ENCODE measurements at places on chromosomes 7 and 10.

- DNase-seq = no peak
Measured at GRCh38 chr10:70952921-70953320, 64.6 kb upstream of the PCBD1 start.

- DNase-seq = no peak
Measured at GRCh38 chr10:87177-88080, 38.3 kb upstream of the TUBB8 start.

GRCh38 chr10:121591186-121591585 lies 7.1 kb downstream of the FGFR2 start:
- DNase-seq = no peak

DNA sequence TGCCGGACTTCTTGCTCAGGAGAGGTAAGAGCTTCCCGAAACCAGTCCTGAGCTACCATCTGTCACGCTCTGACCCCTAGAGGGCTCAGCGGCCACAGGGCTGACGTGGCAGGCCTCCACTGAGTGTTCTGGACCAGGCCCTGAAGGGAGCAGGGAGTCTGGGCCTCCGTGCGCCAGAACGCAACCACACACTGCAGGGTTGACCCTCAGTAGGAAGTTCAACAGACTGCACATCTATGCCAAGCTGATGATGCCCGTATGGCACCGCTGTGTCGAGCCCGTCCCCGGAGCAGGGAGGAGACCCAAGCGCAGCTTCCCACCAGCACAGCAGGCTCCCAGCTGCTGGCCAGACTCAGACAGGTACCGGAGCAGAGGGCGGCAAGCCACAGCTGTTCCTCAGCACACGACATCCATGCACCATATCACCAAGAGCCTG lies 39.2 kb downstream of the CAMK2B start:
- no peak for DNase-seq

DNA sequence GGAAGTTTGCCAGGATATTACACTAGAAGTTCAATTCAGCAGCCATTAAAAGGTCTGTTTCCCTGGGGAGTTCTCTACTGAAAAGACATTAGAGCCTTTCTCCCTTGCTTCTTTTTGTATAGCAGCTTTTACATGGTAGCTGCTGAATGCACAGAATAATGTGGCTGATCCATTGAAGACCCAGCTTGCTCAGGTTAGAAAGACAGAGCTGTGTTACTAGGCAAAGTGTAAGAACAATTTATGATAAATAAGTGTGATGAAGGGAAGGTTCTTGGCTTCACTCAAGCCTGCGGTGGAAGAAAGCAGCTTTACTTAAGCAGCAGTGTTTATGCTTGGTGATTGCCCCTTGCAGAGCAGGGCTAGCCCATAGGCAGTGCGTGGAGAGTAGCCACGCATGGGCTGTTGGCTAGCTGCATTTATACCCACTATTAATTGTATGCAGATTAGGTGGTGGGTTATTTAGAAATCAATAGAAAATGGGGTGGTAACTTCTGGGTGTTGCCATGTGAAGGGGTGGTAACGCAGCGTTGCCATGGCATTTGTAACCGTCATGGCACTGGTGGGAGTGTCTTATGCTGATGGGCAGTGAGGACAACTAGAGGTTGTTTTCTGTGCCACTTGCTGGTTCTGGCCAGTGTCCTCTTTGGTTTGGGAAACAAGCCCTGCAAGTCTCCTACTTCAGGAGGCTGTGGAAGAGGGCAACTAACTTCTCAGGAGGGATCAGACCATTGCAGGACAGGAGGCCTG lies 942.9 kb downstream of the NRG3 start:
- no peak for DNase-seq

- DNase-seq = no peak
Measured at GRCh38 chr7:114102131-114102530, 183.3 kb upstream of the PPP1R3A start.

- DNase-seq = no peak
Measured at GRCh38 chr10:112532189-112532588, 85.2 kb downstream of the VTI1A start.

GRCh38 chr7:23864973-23865372 lies 155.0 kb downstream of the STK31 start:
- peak; percentile 14 for DNase-seq

DNA sequence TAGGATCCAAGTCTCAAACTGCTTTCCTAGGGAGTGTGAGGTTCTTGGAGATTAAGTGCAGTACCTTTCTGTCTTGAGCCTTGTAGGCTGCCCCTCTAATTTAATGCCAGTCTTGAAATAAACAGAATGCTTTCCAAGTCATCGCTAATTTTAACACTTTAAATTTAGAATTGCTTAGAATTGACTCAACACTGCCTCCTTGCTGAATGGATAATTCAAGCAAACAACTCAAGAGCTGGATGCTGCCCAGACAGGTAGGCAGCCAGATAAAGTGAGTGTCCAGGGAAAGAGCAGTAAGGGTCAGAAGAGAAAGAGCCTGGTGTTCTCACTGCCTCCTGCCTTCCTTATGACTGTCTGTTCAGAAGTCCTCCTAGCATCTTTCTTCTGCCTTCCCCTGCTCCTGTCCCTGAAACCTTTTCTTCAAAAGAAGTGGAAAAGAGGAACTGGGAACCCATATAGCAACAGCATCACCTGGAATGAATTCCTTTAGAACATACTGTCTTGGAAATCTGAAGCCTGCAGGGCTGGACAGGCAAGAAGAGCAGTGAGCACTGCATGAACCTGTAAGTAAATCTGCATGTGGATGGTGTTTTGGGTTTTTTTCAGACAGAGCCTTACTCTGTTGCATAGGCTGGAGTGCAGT lies 3.1 kb upstream of the GOT1 start:
- DNase-seq = no peak

- DNase-seq = no peak
Measured at GRCh38 chr10:69955897-69956740, 96.5 kb upstream of the MACROH2A2 start.

- no peak for DNase-seq
Measured at GRCh38 chr10:91891125-91892001, 17.9 kb downstream of the FGFBP3 start.

DNA sequence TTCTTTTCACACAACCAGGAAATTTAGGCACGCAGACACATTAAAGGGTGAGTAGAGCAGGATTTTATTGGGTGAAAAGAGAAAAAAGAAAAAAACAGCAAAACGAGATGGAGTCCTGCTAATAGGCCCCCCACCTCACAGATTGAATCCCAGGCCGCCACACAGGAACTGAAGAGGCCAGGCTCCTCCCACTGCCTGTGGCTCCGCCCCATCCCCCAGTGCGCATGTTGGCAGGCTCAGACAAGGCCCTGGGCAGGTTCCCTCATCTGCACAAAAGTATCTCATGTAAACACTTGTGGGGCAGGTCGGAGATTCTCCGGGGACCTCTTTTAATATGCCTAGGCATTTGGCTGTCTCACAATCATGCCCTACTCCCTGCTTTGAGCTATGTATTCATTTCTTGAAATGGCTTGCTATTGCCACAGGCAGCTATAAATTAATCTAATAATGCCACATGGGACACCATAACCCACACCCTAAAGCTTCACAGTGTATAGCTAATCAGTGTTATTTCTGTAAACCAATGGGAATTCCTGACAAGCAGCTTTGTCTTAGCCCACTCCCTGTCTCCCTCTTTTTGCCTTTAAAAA lies 76.2 kb upstream of the KIF5B start:
- no peak for DNase-seq

GRCh38 chr10:127210936-127211466 lies 14.6 kb upstream of the INSYN2A start:
- DNase-seq = no peak

DNA sequence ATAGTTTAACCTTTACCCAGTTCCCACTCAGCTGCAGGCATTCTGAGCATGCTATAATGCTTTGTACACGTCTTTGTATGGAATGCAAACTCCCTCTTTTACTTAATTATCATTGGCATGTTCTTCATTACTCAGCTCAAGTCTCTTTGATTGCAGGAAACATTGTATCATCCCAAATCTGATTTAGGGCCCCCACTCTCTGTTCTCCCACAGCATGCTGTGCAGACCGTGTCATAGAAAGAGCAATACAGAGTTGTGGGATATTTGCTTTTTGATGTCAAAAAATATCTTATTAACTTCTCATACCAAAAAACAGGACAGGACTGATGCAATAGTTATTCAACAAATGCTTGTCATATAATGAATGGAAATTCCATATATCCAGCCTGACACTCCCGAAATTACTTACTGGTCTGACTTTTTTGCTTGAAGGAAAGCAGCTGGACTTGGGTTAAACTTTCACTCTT lies 1081.5 kb upstream of the C7orf33 start:
- DNase-seq = peak; percentile 15

- DNase-seq = no peak
Measured at GRCh38 chr10:3564346-3565002, 220.5 kb downstream of the KLF6 start.

- no peak for DNase-seq
Measured at GRCh38 chr10:126169899-126170298, 218.4 kb downstream of the ADAM12 start.

- DNase-seq = no peak
Measured at GRCh38 chr10:103884681-103885139, 29.3 kb upstream of the SH3PXD2A start.

DNA sequence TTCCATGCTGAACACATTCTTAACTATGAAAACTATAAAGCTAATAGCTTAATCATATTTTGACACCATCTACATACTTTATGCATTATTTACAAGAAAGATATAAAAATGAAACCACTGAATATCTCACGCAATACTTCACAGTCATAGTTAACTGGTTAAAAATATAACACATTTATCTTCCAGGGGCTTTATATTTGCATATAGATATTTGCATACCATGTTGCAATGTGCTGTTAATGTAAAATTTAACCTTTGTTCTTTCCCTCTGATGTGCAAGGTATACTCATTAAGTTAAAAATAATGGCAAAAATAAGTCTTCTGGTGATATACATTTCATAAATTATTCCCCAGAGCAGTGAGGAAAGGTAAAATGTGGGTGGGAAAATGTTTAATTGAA lies 76.9 kb upstream of the MGMT start:
- no peak for DNase-seq

- no peak for DNase-seq
Measured at GRCh38 chr10:96311180-96311715, 7.0 kb downstream of the DNTT start.

GRCh38 chr10:89591111-89591795 lies 53.8 kb downstream of the PANK1 start:
- DNase-seq = no peak

DNA sequence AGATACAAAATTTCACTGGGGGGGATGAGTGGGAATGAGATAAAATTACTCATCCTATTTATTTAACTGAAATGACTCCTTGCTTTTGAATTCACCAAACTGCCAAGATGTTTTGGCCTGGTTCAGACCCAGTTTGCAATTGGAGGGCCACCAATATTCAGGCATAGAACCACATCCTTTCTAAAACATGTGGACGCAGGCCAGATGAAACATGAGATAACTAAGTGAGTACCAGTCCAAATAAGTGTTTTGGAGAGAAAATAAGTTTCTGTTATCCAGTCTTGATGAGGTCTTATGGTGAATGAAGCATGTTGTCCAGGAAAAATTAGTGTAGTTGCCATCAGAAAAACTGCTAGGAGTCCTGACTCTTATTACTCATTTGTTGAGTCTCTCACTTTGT lies 36.3 kb upstream of the PDK4 start:
- no peak for DNase-seq

DNA sequence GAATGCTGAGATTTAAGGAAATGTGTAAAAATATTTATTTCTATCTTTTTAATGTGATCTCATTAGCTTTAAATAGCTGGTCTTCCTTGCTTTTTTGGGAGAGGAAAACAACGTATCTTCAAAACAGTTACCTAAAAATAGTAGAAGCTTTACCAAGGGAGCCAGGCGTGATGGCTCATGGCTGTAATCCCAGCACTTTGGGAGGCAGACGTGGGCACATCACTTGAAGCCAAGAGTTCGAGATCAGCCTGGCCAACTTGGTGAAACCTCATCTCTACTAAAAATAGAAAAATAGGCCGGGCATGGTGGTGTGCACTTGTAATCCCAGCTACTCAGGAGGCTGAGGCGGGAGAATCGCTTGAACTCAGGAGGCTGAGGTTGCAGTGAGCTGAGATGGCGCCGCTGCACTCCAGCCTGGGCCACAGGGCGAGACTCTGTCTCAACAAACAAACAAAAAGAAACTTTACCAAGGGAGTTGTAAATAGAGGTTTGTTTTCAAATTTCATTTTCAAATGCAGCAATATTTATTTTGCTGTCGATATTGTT lies 48.4 kb upstream of the ITGB1 start:
- DNase-seq = no peak

GRCh38 chr10:124245806-124246440 lies 152.5 kb upstream of the CHST15 start:
- no peak for DNase-seq

DNA sequence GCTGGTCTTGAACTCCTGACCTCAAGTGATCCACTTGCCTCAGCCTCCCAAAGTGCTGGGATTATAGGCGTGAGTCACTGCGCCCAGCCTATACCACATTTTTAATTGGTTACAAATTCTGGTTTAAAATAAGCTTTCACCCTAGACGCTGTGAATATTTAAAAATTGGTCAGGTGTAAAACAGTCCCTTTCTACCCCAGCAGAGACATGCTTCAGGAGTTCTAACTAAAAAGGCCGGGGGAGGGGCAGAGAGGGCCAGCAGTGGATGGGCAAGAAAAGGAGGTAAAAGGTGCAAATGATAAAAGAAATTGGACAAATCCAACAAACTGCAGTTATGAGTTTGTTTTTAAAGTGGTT lies 70.0 kb downstream of the WAPL start:
- no peak for DNase-seq

- DNase-seq = no peak
Measured at GRCh38 chr7:107152011-107152410, 16.8 kb upstream of the HBP1 start.

GRCh38 chr10:33395201-33395600 lies 60.7 kb upstream of the NRP1 start:
- no peak for DNase-seq

GRCh38 chr10:127889605-127890195 lies 3.0 kb downstream of the CLRN3 start:
- no peak for DNase-seq

Data from AG09319 (cell line).